ENCODE measurements at places on chromosomes 13 and 19.

DNA sequence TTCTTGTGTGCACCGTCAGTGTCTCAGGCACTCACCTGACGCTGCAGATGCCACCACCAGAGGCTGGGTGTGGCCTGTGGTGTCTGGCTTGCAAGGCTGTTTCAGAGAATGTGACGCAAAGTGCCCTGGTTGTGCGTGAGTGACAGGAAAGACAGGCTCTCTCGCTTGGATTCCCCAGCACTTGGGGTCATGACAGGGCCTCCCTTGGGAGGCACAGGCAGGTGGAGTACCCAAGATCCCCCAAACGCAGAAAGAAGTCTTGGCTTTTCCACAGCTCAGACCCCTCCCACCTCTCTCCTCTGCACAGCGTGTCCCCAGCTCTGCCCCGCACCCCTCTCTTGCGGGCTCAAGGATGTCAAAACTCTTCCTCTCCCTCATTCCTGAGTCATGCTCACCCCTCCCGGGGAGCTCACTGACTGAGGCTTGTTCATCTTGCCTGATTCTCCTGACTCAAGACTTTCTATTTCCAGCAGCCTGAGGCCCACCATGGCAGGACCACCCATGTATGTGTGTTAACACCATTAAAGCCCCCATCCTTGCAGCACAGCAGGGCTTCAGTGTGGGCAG is 21.0 kb downstream of the DHX34 start:
- DNase-seq, result no peak

DNA sequence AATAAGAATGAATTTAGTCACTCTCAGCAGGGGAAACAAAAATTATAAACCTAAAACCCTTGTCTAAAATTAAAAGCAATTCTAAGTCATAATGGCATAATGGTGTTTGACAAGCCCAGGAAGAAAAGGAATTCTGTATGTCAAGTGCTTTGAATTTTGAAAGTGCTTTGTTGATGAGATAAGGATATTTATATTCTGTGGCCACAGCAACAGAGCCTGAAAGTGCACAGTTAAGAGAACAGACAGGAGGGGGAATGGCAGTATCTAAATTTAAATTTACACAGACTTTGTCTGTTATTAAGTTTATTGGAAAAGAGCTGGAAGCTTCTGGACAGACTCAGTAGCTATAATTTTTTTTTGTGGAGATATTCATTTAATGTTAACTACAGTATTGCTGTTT is 69.8 kb downstream of the OLFM4 start:
- no peak for DNase-seq

GRCh38 chr13:28659621-28659970 is 666 bp downstream of the POMP start:
- DNase-seq, result no peak

DNA sequence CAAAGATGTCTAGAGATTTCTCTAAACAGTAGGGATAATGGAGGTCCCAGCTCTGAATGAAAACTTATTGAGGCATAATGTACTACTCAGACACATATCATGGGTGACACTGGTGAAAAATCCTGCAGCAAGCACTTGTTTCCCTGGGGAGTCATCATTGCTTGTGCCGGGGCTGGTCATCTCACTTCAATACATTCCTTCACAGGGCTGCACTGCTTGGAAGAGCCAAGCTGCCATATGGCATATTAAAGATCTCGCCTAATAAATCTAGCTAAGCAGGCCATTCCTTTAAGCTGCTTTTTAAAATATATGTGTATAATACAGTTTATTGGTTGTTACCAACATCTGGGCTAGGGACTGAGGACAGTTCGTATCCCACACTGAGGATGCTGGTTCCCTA is 332.2 kb upstream of the GPC6 start:
- DNase-seq, result no peak

GRCh38 chr13:113187263-113187669 is 21.2 kb downstream of the PCID2 start:
- no peak for DNase-seq

- no peak for DNase-seq
Observed at GRCh38 chr19:12202250-12202649, 39.4 kb downstream of the ZNF136 start.

- no peak for DNase-seq
Observed at GRCh38 chr13:24664726-24665409, 15.3 kb upstream of the ATP12A start.

- DNase-seq, result no peak
Observed at GRCh38 chr13:28501547-28501946, 6.6 kb upstream of the FLT1 start.

GRCh38 chr19:20365146-20365545 is 198.1 kb downstream of the ZNF486 start:
- DNase-seq, result no peak

- no peak for DNase-seq
Observed at GRCh38 chr19:18715416-18715815, 31.9 kb downstream of the CRTC1 start.

DNA sequence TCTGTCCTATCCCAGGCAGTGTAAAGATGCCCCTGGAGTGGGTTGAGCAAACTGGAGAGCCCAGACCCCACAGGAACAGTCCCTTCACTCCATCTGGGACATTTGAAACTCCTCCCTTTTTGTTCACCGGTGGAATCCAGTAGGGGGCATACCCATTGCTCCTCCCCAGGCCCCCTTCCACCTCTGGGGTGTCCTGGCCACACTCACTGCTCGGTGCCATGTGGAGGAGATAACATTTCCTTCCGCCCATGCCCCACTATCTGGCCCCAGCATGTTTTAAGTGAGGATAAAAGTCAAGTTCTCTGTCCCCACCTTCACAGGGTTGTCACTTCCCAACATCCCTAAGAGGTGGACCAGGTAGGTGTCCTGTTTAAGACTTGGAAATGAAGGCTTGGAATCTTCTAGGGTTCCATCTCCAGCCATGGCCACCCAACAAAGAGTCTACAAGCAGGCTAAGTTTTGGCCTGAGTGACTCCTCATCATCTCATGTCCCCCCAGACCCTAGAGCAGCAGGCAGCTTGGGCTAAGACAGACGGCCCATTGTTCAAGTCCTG is 9.3 kb downstream of the ZNF526 start:
- DNase-seq, result no peak

DNA sequence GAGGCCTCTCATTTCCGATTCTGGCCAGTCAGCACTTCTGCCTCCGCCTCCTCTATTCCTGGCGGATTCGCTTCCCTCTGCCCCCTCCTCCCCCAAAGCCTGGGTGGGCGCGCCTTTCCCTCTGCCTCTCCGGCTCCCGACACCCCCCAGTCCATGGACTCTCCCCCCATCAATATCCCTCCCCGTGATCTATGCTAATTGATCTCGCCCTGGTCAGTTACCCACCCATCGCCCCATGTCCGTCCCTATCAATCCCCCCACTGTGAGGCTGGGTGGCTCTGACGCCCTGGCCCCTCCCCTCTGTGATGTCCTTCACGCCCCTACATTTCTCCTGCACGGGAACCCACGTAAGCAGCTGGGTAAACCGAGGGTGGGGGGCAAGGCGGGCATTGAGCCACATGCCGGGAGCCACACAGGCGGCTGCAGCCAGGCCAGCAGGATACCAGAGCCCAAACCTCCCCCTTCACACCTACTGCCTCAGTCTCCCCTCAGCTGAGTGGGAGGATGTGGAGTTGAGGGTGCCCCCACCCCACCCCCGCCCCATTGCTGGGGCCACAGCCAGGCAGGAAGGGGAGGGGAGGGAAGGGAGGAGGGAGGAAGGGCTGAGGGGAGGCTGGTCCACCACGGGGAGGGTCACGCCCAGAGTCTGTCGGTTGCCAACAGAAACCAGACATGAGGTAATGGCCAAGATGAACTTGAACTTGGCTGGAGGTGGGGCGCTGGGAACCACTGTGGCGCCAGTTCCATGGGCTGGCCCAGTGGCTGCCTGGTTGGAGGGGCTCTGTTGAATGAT is 21.0 kb downstream of the SMIM24 start:
- DNase-seq, result no peak

GRCh38 chr19:41861116-41861768 is 1.2 kb downstream of the RPS19 start:
- DNase-seq, result no peak

DNA sequence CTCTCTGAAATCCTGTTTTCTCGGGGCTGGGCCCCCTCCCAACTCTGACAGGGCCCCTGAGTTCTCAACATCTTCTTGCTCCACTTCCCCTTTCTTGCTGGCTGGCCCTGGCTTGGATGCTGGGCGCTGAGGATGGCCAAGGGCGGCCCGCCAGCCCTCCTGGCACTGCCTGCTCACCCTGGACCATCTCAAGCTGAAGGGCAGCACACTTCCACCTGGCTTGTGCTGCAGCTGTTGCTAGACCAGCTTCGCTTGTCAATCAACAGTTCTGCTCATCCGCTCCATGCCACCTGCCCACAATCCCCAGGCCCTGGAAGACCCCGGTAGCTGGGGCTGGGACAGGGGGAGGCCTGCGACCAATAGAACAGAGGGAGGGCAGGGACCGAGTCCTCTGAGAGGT is 6.9 kb upstream of the GMIP start:
- no peak for DNase-seq

DNA sequence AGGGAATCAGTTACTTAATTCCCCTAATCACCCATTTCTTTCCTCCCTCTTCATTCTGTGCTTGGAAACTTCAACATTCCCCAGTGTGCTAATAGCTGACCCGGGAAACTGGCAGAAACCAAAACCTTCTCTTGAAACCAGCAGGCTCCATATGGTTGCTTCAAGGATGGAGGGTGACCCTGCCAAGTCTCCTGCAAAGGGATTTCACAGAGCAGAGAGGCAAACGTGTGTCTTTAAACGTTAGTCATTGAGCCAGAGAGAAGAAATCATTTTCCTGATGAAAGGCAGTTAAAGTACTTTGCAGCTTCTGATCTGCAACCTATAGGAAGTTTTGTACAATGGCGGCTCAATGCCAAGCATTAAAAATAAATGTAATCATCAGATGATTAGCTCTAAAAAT is 220.9 kb downstream of the POU4F1 start:
- DNase-seq, result peak; percentile 75

DNA sequence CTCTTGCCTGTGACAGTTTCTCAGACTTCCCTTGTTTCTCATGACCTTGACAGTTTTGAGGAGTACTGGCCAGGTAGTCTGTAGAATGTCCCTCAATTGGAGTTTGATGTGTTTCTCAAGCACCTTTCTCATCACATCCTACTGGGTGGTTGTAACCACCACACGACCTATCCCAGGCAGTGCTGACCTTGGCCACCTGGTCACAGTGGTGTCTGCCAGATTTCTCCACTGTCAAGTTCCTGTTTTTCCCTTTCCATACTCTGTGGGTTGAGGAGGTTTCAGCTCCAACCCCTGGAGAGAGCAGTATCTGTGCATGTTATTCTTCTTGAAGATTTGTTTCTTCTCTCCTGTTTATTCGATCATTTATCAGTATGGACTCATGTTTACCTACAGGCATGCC is 8.4 kb upstream of the UPF3A start:
- DNase-seq, result no peak

- DNase-seq, result no peak
Observed at GRCh38 chr13:30712536-30713532, 22.5 kb upstream of the ALOX5AP start.

GRCh38 chr13:46607768-46608564 is 55.0 kb downstream of the LRCH1 start:
- no peak for DNase-seq

DNA sequence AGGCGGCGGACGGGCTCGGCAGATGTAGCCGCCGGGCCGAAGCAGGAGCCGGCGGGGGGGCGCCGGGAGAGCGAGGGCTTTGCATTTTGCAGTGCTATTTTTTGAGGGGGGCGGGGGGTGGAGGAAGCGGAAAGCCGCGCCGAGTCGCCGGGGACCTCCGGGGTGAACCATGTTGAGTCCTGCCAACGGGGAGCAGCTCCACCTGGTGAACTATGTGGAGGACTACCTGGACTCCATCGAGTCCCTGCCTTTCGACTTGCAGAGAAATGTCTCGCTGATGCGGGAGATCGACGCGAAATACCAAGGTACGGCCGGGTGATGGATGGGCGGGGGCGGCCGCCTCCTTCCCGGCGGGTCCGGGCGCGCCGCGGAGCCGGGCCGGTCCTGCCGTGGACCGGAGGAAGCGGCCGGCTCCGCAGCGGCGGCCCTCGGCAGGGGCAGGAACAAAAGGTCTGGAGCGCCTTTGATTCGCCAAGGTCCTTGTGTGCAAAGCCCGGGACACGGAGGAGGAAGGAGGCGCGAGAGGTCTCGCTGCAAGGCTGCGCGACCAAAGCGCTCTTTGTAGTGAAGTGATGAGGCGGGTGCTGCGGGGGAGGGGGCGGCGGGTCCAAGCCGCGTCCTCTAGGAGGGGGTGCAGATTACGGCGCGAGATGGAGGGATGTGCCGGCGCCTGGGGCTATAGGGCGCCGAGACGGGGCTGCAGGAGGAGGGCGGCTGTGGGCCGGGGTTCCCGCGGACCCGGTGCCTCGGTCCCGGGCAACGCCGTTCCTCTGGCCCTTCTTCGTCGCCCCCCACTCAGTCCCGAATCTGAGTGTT is 689 bp downstream of the ING1 start:
- no peak for DNase-seq

- peak; percentile 57 for DNase-seq
Observed at GRCh38 chr13:52850396-52851136, 2.1 kb upstream of the PCDH8 start.

DNA sequence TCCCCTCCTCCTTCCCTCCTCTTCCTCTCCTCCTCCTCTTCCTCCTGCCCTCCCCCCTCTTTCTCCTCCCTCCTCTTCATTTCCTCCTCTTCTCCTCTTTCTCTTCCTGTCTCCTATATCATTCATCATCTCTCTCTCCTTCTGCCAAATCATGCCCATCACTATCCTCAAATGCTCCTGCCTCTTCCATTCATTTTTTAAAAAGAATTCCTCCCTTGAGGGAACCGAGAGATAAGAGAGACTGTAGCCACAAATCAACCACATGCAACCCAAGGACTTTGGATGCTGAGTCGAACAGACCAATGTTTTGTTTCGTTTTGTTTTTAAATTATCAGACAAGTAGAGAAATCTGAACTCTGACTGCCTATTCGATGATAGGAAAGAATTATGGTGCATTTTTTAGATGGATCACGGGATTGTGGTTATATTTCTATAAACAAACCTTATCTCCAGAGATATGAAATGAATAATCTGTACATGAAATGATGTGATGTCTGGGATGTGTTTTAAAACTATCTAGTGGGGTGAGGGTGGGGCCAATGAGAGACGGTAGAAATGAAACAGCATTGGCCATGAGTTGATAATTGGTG is 9.5 kb upstream of the ZNF541 start:
- DNase-seq, result no peak

GRCh38 chr19:2549701-2550191 is 73.8 kb downstream of the GADD45B start:
- DNase-seq, result no peak

DNA sequence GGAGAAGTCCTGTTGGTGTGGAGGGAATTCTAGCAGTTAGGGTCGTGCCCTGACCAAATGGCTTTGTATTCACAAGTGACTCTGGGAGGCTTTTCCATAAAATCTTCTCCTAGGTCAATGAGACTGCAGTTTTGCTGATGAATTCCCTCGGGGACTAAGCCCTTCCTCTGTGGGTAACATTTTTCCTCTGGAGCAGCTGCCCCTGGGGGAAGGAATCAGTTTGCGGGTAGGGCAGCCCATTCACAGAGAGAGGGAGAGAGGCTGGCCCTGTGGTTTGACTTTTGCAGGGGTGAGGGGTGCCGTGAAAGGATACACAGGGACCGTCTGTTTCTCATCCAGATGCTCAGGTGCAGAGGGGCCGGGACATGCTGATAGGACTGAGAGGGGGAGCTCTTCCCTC is 67.3 kb downstream of the ERICH6B start:
- DNase-seq, result no peak

- DNase-seq, result no peak
Observed at GRCh38 chr19:13429563-13429962, 76.7 kb downstream of the CACNA1A start.

GRCh38 chr13:45295536-45295935 is 45.4 kb downstream of the TPT1 start:
- no peak for DNase-seq
